ENCODE measurements at places on chromosomes 6 and 20.
A peak's percentile ranks its signal among the peaks of the same experiment; 100 is the strongest.

DNA sequence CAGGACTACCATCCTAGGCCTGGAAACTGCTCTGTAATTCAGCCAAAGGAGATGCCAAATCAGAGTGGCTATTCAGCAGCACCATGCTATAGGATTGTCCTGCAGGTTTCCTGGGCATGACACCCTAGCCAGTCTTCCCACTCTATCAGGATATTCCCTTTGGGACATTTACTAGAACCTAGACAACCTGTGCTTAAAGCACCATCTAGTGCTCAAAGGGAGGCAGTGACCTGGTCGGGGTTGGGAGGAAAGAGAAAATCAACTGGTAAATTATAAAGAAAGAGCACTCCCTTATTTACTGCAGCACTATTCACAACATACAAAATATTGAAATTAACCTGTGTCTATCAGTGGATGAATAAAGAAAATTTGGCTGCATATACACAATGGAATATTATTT, 67.2 kb upstream of the SMLR1 start:
- DNase-seq: peak; percentile 15

GRCh38 chr6:125507987-125508655, 206.4 kb upstream of the HDDC2 start:
- DNase-seq: peak; percentile 45

GRCh38 chr6:84243240-84243639, 15.8 kb upstream of the CEP162 start:
- no peak for DNase-seq

GRCh38 chr20:1397710-1398109, 4.9 kb upstream of the FKBP1A start:
- no peak for DNase-seq

DNA sequence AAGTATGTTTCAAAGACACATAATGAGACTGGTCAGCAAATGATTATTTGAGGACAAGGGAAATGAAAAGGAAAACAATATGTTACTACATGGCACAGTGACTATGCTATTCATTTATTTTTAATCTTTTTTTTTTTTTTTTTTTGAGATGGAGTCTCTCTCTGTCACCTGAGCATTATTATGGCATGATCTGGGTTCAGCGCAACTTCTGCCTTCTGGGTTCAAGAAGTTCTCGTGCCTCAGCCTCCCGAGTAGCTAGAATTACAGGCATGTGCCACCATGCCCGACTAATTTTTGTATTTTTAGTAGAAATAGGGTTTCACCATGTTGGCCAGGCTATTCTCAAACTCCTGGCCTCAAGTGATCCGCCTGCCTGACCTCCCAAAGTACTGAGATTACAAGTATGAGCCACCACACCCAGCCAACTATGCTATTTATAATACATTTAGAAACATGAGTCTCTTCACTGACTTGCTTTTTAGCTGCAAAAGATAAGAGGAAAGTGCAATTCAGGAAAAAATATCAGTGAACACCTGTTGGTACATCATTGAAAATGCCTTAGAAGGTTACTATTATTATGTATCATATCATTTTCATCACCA, 3.4 kb downstream of the CALHM4 start:
- no peak for DNase-seq

DNA sequence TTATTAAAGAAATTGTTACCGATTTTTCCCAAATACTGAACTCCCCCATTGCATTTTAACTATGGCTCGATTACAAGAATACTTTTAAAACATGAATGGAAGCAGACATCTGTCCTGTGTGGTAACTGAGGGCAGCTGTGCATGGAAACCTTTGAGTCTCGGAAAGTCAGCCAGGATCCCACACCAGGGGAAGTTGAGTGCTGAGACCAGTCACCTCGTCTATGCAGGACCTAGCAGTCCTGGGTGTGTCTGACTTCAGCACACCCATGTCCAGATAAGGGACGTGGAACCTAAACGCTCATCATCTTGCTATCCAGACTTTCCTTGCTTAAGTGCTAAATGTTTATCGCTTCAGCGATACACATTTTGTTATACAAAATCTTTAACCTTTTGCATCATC, 6.1 kb downstream of the RIN2 start:
- no peak for DNase-seq

- DNase-seq: no peak
These were observed 256.5 kb downstream of the TAF4 start for GRCh38 chr20:61809006-61809770.

DNA sequence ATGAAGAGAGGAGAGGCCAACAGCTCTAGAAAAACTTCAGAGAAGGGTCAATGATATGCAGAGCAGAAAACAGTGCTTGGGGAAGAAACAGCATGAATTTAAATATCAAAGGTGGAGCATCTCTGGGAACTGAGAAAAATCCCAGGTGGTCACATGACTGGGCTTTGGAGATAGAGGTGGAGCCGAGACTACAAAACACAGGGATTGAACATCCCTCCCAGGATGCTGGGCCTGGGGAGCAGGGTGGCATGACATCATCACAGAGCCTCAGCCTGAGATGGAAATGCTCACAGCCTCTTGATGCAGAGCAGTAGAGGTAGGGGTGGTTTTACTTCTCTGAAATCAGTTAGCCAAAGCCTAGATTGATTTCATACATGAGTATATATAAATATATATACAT, 529.5 kb downstream of the PRKN start:
- DNase-seq: no peak

DNA sequence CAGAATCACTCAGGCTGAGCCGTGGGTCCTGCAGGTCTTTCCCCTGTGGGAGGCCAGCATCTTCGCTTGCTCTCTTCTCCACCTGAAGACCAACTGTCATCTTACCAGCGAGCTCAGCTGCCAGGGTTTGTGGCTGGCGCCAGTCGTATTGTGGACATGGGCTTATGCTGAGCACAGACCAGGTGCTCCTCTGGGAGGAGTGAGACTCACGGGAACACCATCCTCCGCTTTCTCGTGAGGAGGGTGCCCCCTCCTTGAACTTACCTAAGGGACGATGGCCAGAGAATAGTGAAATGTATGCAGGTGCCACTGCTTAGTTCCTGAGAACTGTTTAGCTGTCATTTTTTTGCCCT, 17.1 kb downstream of the WRNIP1 start:
- no peak for DNase-seq

GRCh38 chr6:7147051-7147671, 39.4 kb downstream of the RREB1 start:
- no peak for DNase-seq

DNA sequence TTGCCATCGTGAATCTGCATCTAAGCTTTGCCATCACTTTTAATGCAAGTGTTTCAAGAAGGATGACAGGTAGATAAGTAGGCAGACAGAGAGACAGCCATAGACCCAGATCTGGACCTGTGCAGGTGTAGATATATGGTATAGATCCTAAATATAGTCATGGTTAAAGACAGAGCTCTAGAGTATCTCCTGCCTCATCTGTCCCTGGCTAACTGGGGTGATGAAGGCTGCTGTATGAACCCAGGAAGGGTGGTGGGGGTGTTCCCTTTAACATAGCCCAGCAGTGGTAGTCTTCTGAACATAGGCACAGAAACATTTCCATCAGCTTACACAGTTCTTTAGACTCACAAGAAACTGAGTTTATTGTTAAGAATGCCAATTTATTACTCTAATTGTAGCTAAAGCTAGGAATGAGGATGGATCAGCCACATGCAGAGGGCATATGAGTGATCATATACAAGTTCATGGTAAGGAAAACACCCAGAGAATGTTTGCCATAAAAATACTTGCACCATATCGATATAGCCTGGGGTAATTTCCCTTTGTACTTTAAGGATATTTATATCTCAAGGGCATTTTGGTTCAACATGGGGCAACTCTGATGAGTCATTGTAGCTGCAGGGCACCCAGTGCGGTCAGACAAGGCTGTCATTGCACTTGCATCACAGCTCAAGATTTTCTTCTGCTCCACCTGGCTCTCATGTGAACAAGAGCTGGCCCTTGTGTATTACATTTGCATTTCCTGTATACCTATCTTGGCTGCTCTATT, 587.2 kb downstream of the EPM2A start:
- peak; percentile 27 for DNase-seq

GRCh38 chr6:163118941-163119340, 295.6 kb upstream of the QKI start:
- DNase-seq: no peak

DNA sequence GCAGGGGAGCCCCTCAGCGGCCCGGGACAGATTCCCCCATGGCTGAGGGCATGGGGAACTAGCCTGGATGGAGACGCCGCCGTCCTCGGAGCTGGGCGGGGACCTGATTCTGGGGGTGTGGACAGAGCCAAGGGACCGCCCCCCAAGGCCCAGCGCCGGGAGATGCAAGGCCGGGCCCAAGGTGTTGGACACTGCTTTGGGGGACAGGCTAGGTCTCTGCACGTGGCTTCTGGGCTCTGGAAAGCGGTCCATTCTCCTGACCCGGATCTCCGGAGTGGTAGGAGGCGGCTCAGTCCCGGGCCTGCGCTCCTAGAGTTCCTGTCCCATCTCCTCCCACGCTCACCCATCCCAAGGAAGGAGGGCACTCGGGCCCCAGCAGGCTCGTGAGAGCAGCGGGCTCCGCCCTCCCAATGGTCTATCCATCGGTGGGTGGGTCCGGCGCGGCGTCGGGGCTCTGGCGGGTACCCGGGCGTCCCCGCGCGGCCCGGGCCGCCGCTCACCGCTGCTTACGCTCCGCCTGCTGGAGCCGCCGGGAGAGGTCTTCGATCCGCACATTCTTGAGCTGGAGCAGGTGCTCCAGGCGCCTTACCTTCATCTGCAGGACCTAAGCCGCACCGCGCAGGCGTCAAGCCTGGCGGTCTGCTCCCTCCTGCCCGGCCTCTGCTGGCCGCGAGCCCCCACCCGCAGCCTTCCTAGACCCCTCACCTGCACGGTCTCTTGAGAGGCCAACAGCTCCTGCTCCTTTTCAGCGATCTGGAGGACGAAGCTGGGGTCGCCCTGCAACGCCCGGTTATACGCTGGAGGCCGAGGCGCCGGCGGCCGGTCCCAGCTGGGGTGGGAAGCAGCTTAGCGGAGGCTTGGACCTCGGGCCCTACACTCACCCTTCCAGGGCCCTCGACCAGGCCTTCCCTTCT, 3.3 kb downstream of the SPEF1 start:
- no peak for DNase-seq

- no peak for DNase-seq
These were observed 66.1 kb downstream of the FAM50B start for GRCh38 chr6:3915076-3915791.

DNA sequence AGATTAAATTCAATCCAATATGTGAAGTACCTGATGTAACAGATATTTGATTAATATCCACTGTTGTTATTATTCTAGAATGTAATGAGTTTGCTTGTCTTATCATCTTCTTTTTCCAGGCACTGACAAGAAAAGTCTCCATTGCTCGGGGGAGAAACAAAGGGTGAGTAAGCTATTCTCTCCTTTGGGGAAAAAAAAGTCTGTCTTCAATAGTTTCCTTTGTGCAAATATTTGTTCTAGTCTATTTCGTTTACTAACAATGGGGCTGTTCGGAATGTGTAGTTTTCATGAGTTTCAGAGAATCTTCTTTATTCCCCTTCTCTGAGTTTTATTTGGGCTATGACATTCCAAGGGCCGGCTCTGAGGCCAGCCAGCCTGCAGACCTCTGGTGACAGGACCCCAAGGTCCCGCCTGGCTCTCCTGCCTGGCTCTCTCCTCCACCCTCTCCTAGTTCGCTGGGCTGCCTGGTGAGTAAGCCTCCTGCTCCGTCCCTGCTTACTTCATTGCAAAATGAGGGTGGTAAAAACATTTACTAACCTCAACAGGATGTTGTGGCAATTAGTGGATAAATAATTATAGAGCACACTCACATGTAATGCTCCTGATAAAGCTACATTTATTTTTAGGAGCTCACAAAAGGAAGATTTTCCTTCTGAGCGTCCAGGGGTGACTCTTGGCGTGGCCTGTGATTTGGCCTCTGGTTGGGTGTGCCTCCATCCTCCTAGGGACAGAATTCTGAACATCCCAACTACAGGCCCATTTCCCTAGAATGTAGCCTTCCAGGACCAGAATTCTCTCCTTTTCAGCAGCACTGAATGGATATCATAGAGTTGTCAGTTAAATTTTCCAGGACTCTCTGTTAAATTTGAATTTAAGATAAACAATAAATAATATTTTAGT, 43.1 kb upstream of the SNX9 start:
- no peak for DNase-seq

Data from astrocyte of the cerebellum (primary cell).